Breast epithelium (tissue), 4 donors: ENCODE measurements at places on chromosomes 1 and 21. TPM values are rescaled to one million over a fixed set of nuclear protein-coding genes. Genes with fewer than 3 reads are reported as not detected.

The UBE2U gene
- not detected for total RNA-seq

The S100A9 gene
- 329 TPM for total RNA-seq

The ANKRD35 gene
- total RNA-seq = 6.4 TPM

The GSTM1 gene
- total RNA-seq = 33.8 TPM

The GBP2 gene
- 53.0 TPM for total RNA-seq

The KRTAP12-3 gene
- total RNA-seq = not detected

The UBL4B gene
- total RNA-seq = 0.96 TPM

The LCE2A gene
- not detected for total RNA-seq

The UTP25 gene
- total RNA-seq = 15.5 TPM

The AIRE gene
- total RNA-seq = not detected

The ERVH48-1 gene
- total RNA-seq = not detected

The ILDR2 gene
- not detected for total RNA-seq

The ACOT11 gene
- total RNA-seq = 7.3 TPM

The TSSK3 gene
- 3.4 TPM for total RNA-seq

The MRPL24 gene
- total RNA-seq = 63.8 TPM

The MATN1 gene
- total RNA-seq = not detected

The CDKN2C gene
- 40.0 TPM for total RNA-seq

The CCDC30 gene
- 3.4 TPM for total RNA-seq

The KCNJ15 gene
- total RNA-seq = 0.80 TPM

The DPH2 gene
- 18.3 TPM for total RNA-seq

The PGBD5 gene
- 0.48 TPM for total RNA-seq

The C1QB gene
- total RNA-seq = 706 TPM

The CD58 gene
- total RNA-seq = 22.0 TPM

The ZYG11A gene
- total RNA-seq = 2.0 TPM

The F3 gene
- 61.9 TPM for total RNA-seq

The OPRD1 gene
- not detected for total RNA-seq

The S100A8 gene
- 37.4 TPM for total RNA-seq

The NOTCH2 gene
- total RNA-seq = 123 TPM

The CRYBG2 gene
- total RNA-seq = not detected

The CLDN17 gene
- not detected for total RNA-seq

The LCE1D gene
- not detected for total RNA-seq

The MCOLN2 gene
- 1.6 TPM for total RNA-seq

The MROH9 gene
- not detected for total RNA-seq

The SEC16B gene
- total RNA-seq = 4.8 TPM

The MPL gene
- not detected for total RNA-seq

The GNG12 gene
- 82.1 TPM for total RNA-seq

The EVA1C gene
- 30.2 TPM for total RNA-seq

The HMGCS2 gene
- 23.0 TPM for total RNA-seq

The PTPN7 gene
- 1.4 TPM for total RNA-seq

The IFI44L gene
- 13.4 TPM for total RNA-seq

The HRNR gene
- total RNA-seq = not detected

The COL9A2 gene
- total RNA-seq = 22.0 TPM

The UQCRHL gene
- total RNA-seq = 1.4 TPM

The PLA2G4A gene
- 7.4 TPM for total RNA-seq

The SLC66A1 gene
- total RNA-seq = 6.2 TPM

The PTPN14 gene
- total RNA-seq = 30.4 TPM

The BARHL2 gene
- not detected for total RNA-seq

The NR0B2 gene
- not detected for total RNA-seq

The OR10R2 gene
- total RNA-seq = not detected

The VASH2 gene
- 2.9 TPM for total RNA-seq

The TNFRSF18 gene
- total RNA-seq = 5.9 TPM

The PTPRC gene
- total RNA-seq = 36.0 TPM

The TMCC2 gene
- 2.0 TPM for total RNA-seq

The LCE1C gene
- total RNA-seq = not detected

The OR2L2 gene
- total RNA-seq = not detected
